ENCODE measurements at places on chromosomes 16 and 17.

- no peak for DNase-seq
Observed at GRCh38 chr16:16960785-16961184, 510.0 kb downstream of the XYLT1 start.

- no peak for DNase-seq
Observed at GRCh38 chr17:15442311-15443180, 24.9 kb downstream of the CDRT4 start.

DNA sequence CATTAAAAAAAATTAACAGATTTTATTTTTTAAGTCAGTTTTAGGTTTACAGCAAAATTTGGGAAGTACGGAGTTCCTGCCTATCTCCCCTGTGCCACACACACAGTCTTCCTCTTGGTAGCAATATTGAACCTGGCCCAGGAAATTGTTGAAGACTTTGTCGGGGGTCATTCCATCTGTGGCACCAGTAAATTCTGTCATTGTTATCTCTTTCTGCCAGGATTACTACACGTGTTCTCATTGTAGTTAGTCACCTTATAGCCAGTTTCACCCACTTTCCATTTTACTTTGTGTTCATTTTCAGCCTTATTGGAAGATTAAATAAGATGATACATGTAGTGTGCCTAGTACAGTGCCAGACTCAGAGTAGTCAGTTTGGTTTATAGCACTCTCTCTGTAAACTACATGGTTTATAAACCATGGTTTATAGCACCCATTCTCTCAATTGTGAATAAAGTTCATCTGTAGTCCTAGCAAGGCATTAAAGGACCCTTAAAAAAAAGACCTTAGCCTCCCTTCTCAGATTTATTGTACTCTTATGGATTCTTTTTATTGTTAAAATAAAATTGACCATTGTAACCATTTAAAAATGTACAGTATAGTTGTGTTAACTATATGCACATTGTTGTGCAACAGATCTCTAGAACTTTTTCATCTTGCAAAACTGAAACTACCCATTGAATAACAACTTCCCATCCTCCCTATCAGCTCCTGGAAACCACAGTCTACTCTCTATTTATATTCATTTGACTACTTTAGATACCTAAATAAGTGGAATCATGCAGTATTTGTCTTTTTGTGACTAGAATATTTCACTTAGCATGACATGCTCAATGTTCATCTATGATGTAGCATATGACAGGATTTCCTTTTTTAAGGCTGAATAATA is 36.1 kb downstream of the NLK start:
- no peak for DNase-seq

GRCh38 chr17:20225162-20226115 is 216.3 kb downstream of the SPECC1 start:
- no peak for DNase-seq

GRCh38 chr16:50881331-50881830 is 139.5 kb downstream of the CYLD start:
- DNase-seq: no peak

GRCh38 chr16:53290520-53290919 is 143.8 kb upstream of the RBL2 start:
- DNase-seq: no peak

- no peak for DNase-seq
Observed at GRCh38 chr16:49952386-49952785, 72.6 kb upstream of the CNEP1R1 start.

- no peak for DNase-seq
Observed at GRCh38 chr17:28744972-28745785, 1.4 kb downstream of the TRAF4 start.

DNA sequence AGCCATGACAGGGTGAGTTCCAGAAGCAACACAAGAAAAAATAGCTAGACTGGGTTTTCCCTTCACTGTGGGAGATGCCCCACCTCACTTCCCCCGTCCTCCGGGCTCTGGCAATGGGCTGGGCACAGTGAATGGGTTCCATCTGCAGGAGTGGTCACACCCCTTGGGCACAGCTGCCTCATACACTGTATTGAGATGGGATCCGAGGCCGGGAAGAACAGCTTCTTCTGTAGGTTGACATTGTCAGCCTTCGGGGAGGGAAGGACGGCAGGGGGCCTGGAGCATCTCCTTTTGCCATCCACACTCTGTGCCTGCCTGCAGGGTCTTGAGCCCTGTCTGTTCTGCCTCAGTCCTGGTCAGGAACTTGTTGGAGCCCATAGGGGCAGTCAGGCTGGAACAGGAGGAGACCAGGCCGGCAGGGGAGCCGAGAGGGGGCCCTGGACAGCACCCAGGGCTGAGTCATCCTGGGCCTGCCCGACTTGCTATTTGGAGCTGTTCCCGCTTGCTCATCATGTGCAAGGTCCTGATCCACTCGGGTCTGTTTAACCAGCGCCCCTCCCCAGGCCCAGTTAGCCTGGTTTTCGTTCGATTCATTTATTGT is 286.7 kb downstream of the SEC14L1 start:
- no peak for DNase-seq

DNA sequence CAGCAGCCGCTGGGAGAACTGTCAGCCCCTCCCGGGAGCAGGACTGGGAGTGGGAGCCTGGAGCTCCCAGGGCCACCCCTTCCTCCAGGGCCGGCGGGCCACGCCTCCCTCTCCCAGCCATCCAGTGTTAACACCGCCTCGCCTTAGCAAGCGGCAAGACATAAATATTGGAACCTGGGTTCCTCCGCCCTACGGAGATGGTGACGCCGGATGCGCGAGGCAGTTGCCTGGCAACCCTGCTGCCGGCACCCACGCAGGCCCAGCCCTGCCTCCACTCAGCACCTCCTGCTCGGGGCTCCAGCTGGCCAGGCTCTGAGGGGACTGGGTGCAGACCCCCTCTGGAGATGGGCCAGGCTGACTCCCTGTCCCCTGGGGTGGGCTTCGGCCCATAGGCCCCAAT is 27.4 kb upstream of the CACNA1H start:
- DNase-seq: no peak

DNA sequence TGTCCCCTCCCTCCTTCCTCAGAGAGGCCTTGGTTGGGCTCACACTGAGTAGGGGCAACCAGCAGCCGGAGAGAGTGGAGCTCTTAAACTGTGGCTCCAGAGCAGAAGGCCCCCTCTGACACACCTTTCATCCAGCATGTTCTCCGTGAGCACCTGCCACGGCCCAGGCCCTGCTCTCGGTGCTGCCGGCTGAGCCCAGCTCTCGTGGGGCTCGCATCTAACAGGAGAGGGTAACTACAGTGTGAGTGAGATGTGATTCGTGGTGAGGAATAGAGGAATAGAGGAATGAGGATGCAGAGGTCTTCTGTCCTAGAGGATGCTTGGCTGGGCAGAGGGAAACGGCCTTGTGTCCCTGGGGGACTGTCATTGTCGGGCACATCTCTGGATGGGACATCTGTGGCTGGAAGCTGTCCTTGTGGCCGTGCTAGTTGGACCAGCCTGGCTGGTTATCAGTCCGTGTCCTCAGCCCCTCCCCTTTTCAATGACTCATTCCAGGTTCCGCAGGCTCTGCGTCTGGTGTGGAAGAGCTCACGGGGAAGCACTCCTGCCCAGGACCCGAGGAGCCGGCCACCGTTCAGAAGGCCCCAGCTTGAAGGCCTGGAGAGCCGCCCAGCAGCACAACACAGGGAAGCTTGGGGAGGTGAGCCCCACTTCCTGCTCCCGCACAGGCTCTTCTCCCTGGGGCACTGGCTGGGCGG is 11.9 kb upstream of the DNASE1 start:
- no peak for DNase-seq

DNA sequence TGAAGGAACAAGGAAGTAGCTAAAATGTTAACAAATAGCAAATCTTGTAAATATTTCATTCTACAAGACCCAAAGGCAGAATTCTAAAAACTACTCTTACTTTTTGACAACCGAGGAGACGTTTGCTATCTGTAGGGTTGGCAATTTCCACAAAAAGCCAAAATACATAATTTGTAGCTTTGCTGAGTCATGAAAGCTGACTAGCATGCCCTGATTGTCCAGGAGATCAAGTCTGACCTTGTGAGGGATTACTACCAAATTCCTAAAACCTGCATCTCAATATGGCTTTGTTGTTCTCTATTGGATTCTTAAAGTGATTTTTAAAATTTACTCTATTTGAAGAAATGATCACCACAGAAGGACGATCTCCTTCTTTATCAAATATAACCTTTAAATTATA is 10.8 kb downstream of the DNAJA2 start:
- no peak for DNase-seq

- no peak for DNase-seq
Observed at GRCh38 chr17:73410586-73411312, 98.9 kb upstream of the CDC42EP4 start.

GRCh38 chr17:57016764-57017116 is 38.8 kb downstream of the SCPEP1 start:
- no peak for DNase-seq

- no peak for DNase-seq
Observed at GRCh38 chr16:21069986-21070385, 80.7 kb downstream of the DNAH3 start.

- no peak for DNase-seq
Observed at GRCh38 chr17:67440277-67441051, 63.4 kb downstream of the PITPNC1 start.

DNA sequence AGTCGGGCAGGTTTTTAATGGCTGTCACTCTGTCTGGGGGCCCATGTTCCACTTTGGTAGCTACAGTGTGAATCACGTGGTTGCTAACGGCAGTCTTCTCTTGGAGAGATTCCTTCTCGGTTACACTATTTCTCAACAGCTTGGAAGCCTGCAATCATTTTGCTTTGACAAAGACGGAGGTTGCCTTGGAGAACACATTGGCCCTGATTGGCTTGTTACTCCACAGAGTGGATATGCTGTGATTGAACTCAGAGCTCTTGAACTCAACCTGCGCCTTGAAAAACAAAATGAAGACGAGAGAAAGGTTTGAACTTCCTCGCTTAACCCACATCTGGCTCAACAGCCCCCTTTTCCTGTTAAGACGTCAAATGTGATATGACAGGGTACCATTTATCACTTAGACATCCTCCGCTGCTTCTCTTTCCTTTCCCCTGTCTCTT is 218.9 kb downstream of the MAF start:
- DNase-seq: no peak

- no peak for DNase-seq
Observed at GRCh38 chr16:88835383-88835782, 21.4 kb downstream of the GALNS start.

- DNase-seq: peak; percentile 45
Observed at GRCh38 chr16:66549284-66550131, at the start of gene TK2. TK2 (minus strand) TSS chr16:66550122; CDS start chr16:66550061, 61 bp downstream.

DNA sequence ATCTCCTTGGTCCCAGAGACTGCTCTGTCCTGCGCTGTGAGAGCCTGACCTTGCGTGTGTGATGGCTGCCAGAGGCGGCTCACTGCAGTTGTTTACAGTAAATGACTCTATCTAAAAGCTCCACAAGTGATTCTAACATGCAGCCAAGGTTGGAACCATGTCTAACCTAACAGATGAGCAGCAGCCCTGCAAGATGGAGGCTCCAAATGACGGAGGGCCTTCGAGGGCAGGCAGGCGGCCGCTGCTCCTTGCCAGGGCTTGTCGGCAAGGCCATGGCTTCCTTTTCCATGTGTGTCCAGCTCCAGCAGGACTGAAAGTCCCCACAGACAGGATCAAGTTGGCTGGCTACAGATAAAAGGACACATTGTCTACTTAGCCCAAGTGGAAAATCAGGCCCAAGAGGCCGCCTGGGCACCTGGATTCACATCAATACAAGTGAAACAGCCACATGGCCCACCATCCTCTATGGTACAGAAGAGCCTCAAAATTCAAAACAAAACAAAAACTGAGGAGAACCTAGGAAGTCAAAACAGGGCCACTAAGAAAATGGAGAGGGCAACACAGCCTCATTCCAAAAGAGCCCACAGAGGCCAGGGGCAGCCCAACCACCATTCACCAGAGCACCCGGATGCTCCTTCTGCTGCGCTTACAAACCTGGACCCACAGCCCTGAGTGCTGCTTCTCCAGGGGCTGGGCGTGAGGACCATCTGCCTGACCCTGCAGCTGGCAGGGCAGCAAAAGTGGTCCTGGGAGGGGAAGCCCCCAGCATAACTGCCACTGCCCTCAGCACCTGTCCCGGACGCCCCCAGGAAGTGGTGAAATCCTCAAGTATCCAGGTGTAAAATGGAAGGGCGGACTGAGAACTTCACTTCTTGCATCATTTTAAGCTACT is 65.0 kb downstream of the AMFR start:
- DNase-seq: no peak

DNA sequence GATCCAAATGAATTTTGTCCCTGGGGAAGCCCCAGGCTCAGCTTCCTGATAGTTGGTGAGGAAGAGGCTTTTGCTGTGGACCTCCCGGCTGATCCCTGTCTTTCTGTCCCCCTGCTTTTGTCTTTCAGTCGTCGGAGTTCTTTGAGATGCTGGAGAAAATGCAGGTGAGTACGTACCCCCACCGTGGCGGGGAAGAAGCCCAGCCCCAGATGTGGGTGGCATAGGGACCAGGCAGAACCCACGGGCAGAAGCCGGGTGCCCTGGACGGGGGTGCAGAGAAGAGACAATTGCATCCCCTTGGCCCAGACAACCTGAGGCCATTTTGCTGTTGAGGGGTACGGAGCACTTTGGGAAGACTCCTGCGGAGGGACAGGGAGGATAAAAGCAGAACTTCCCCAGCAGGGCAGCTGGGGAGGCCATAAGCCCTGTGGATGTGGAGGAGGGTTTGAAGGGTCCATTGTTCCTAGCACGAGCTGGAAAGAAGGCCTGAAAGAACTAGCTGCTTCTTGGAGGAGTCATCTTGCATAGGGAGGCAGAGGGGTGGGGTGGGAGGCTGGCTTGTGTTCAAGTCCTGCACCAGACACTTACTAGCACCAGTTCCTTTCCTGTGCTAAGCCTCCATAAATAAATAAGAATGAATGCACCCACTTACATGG is 105.6 kb downstream of the OR1D5 start:
- DNase-seq: no peak

DNA sequence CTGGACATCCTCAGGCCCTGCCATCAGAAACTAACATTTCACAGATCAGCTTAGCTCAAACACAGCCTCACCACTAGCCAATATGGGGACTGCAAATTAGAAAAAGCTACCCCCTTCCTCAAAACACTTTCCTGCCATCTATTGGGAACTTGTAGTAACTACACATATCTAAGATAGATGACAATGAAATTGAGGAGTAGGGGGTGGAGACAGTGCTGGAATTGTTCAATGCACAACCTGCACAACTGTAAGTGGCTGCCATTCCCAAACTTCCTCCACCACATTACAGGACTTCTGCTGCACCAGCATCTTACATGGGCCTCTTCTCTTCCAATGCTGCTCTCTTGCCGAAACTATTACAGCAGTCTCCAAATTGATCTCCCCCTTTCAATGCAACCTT is 21.9 kb downstream of the AIPL1 start:
- DNase-seq: no peak

GRCh38 chr16:4207229-4207628 is 34.7 kb downstream of the SRL start:
- no peak for DNase-seq

All from stimulated activated CD8-positive, alpha-beta memory T cell treated with anti-CD3 and anti-CD28 coated beads, Interleukin-15, amount 100 ng/mL, for 24 hours (primary cell).